Stimulated activated effector memory CD8-positive, alpha-beta T cell treated with anti-CD3 and anti-CD28 coated beads, Interleukin-12 subunit alpha, Interleukin-12 subunit beta, amount 100 ng/mL, for 72 hours (primary cell): ENCODE measurements at places on chromosomes 2 and 18.

- no peak for DNase-seq
Measured at GRCh38 chr2:136651456-136652010, 113.8 kb upstream of the THSD7B start.

GRCh38 chr2:177038787-177039484 is 173.7 kb upstream of the HNRNPA3 start:
- no peak for DNase-seq

GRCh38 chr18:35050705-35051195 is 9.5 kb downstream of the MAPRE2 start:
- DNase-seq = no peak

- DNase-seq = no peak
Measured at GRCh38 chr2:239250216-239251081, 150.4 kb downstream of the HDAC4 start.

GRCh38 chr2:3476321-3476984 is 42.9 kb downstream of the ADI1 start:
- DNase-seq = no peak

- no peak for DNase-seq
Measured at GRCh38 chr2:75645643-75646042, 940 bp upstream of the MRPL19 start.

GRCh38 chr18:54767098-54767497 is 61.2 kb upstream of the RAB27B start:
- DNase-seq = no peak

- DNase-seq = no peak
Measured at GRCh38 chr2:70084973-70085710, 2.1 kb upstream of the PCBP1 start.

DNA sequence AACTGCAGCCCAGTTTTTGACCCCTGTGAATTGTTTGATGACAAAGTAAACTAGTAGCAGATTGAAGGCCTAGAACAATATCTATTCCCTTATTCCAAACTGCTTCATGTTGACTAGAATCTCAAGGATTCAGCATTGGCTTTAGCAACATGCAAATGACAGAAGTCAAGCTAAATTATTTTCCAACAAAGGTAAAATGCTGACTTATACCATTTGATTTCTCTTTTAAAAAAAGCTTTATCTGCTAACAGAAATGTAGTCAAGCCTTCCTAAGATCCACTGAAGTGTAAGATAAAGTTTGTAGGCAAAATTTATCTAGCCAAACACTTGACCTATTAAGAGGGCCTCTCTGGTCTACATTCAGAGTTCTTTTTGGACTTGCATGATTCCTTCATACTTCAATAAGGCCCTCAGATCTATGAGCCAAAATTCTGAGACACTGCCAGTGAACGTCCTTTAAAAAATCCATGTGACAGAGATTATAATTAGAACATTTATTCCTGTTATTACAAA is 9.5 kb upstream of the CYBRD1 start:
- DNase-seq = no peak
